ENCODE measurements at places on chromosomes 11 and 22. TPM values are rescaled to one million over a fixed set of nuclear protein-coding genes. Genes with fewer than 3 reads are reported as not detected.
A peak's percentile ranks its signal among the peaks of the same experiment; 100 is the strongest.

GRCh38 chr11:12717851-12718291 is 43.6 kb downstream of the TEAD1 start:
- peaks cover 15% of the 10 kb centered on the region for H3K4me1 ChIP-seq
- peaks cover 75% of the 10 kb centered on the region for H3K27me3 ChIP-seq
- H3K27ac ChIP-seq: peak overlapping the region; percentile 43
- H3K36me3 ChIP-seq: no peaks in the 10 kb centered on the region

DNA sequence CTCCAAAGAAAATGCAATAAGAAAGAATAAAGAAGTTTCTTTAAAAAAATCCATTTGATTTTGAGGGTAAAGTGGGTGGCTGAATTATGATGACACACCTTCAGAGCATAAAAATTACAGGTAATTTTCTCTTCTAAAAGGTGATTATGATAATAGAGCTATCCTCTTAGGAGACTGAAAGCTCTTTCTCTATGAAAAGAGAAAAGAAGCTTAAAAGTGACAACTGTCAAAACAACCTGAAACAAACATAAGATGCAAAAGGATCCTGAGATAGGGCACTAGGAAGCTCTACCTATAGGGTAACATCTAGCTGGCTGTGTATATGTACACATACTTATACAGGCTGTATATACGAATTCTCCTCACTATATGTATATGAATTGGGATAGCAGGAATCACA is 270.2 kb downstream of the GUCY1A2 start:
- no peaks in the 10 kb centered on the region for H3K4me1 ChIP-seq
- DNase-seq: no peak
- no peaks in the 10 kb centered on the region for H3K36me3 ChIP-seq
- no peak overlapping the region for H3K4me3 ChIP-seq

DNA sequence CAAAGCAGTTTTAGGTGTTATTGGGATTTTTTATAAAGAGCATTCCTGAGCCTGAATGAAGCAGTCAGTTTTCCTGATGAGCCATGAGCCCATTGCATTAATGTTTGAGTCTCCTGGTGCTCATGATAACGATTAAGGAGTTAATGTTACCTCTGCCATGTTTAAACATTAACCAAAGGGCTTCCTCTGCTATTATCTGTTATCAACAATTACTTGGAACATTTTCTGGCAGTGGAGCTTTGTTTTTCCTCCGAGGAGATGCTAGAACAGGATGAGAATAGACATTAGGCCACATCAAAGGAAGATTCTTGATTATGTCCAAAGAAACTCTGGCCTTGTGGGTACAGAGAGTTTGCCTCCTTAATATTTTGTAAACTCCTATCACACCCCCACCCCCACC is 49.9 kb downstream of the ZNRF3 start:
- no peak for DNase-seq
- no peaks in the 10 kb centered on the region for H3K36me3 ChIP-seq
- peaks cover 41% of the 10 kb centered on the region for H3K27me3 ChIP-seq
- H3K27ac ChIP-seq: no peak overlapping the region
- H3K4me3 ChIP-seq: no peak overlapping the region

DNA sequence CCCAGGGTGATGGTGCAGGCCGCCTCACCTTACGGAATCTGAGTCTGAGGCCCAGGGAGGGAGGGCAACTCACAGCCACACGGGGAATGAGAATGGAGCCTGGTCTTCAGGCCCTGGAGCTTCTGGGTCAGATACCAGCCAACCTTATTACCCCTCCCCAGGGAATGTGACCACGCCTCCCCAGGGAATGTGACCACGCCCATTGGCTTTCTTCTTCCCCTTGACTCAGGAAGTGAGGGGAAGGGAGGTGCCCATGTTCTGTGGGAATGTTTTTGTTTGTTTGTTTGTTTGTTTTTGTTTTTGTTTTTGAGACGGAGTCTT is 57.5 kb upstream of the RBFOX2 start:
- peaks cover 2% of the 10 kb centered on the region for H3K4me1 ChIP-seq
- no peak overlapping the region for H3K27ac ChIP-seq
- no peak overlapping the region for H3K4me3 ChIP-seq
- H3K27me3 ChIP-seq: no peaks in the 10 kb centered on the region
- no peak for DNase-seq

DNA sequence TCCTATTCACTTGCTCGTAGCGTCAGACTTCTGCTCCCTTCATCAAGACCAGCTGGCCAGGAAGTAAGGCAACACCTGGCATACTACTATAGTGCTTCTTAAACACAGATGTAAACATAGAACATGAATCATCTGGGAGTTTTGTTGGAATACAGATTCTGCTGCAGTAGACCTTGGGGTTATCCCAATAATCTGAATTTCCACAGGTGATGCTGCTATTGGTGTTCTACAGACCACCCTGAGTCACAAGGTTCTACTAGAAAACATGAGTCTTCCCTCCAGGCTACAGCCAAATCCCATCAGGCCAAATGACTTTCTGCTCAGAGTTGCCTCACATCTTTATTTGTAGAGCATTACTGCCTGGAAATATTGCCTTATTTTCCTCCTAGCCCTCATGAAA is 175.2 kb downstream of the NELL1 start:
- H3K27ac ChIP-seq: no peak overlapping the region
- H3K27me3 ChIP-seq: no peaks in the 10 kb centered on the region
- DNase-seq: no peak
- no peaks in the 10 kb centered on the region for H3K4me1 ChIP-seq
- H3K4me3 ChIP-seq: no peak overlapping the region
- no peaks in the 10 kb centered on the region for H3K36me3 ChIP-seq

DNA sequence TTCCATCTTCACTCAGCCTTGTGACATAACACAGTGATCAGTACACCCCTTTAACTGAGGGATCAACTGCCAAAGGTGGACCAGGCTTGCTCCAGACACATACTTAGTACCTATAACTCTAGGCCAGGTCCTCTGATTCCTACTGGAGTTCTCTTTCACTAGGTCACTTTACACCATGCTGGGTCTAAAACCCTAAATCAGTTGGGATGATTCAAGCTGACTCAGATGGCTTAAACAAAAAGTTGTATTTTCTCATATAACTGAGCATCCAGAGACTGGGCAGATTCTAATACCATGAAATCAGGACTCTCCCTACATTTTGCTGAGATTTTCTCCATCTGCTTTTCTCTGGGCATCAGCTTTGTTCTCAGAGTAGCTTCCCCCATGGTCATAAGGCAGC is 26.0 kb upstream of the FLI1 start:
- no peak overlapping the region for H3K27ac ChIP-seq
- H3K27me3 ChIP-seq: peaks cover 10% of the 10 kb centered on the region
- no peak overlapping the region for H3K4me3 ChIP-seq

- H3K4me3 ChIP-seq: no peak overlapping the region
- H3K27me3 ChIP-seq: peaks cover 2% of the 10 kb centered on the region
- H3K27ac ChIP-seq: no peak overlapping the region
- H3K4me1 ChIP-seq: peaks cover 2% of the 10 kb centered on the region
- DNase-seq: no peak
Measured at GRCh38 chr11:79486242-79486984, 45.6 kb upstream of the TENM4 start.

DNA sequence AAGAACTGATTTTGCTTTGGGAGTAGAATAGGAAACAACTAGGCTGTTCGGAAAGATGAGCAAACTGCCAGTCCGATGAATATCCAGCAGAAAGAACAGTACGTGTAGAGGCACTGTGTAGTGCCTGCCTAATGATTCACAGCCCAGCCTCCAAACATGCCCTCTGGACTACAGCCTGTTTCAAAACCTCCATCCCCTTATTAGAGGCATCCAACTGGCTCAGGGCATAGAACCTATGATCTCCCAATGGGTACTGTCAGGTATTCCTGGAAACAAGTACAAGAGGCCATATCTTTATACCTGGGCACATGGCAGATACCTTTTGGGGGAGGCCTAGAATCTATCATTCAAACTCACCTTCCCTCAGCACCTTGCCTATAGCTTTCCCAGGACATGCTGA is 4.9 kb downstream of the RRP8 start:
- no peak overlapping the region for H3K27ac ChIP-seq
- DNase-seq: no peak
- no peaks in the 10 kb centered on the region for H3K27me3 ChIP-seq

DNA sequence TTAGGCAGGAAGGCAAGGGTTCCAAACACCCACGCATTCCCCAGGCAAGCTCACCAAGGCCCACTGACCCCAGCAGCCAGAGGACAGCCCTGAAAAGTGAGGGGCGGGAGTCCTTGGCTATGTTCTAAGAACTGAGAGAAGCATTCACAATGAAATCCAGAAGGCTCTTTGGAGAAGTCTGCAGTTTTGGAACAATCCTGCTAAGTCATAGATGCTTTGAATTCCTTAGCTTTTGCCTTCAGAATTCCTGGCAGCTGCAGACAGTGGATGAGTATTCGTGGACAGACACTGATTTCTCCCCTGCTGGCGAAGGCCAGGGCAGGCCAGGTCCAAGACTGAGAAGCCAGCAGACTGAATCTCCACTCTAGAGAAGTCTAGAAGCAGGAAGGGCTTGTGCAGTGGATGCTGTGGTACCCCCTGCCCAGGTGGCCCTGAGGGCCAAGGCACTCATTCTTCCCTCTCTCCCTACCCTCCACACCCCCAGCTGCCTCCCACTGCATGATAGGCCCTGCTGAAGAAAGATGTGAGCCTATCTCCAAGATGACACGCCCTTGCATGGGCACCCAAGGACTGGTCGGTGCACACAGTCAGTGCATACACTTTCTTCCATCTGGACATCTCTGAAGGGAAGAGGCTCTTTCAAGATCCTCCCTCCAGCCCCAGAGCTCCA is 133.2 kb upstream of the TEAD1 start:
- H3K4me1 ChIP-seq: no peaks in the 10 kb centered on the region
- DNase-seq: no peak
- H3K27ac ChIP-seq: no peak overlapping the region
- no peaks in the 10 kb centered on the region for H3K36me3 ChIP-seq

NEFH gene
- 1.8 TPM for total RNA-seq

DNA sequence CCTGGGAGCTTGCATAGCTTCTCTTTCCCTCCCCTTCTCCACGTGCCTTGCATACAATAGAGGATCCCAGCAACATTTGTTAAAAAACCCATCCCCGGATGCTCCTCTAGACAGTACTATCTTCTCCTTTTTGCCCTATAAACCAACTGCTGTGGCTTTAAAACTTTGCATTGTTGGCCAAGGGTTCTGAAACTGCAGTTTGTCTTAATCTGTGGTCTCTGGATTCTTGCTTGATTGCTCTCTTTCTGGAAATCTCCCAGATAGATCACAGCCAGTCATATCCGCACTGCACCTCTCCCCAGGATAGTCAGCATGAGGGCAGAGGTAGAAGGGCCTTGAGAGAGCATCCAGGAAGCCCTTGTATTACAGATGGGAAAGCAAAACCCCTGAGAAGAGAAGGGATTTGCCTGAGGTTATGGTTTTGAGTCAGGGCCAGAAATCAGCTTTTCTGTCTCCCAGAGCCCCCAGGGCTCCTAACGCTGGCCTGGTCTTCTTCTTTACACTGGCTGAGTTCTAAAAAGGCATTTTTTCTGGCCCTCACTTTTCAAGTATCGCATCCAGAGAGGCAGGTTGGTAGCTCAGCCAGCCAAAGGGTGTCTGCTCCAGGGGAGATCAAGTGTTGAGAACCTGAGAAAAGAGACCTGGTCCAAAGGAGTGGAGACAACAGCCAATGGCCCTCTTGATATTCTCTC is 70.6 kb downstream of the ADM start:
- H3K36me3 ChIP-seq: no peaks in the 10 kb centered on the region
- no peak for DNase-seq
- H3K27me3 ChIP-seq: peaks cover 11% of the 10 kb centered on the region
- no peak overlapping the region for H3K27ac ChIP-seq
- no peak overlapping the region for H3K4me3 ChIP-seq
- no peaks in the 10 kb centered on the region for H3K4me1 ChIP-seq

KRTAP5-4 gene
- total RNA-seq: not detected

ANKK1 gene
- 2.4 TPM for total RNA-seq

SHISAL1 gene
- not detected for total RNA-seq

RTN4R gene
- 5.7 TPM for total RNA-seq

DNA sequence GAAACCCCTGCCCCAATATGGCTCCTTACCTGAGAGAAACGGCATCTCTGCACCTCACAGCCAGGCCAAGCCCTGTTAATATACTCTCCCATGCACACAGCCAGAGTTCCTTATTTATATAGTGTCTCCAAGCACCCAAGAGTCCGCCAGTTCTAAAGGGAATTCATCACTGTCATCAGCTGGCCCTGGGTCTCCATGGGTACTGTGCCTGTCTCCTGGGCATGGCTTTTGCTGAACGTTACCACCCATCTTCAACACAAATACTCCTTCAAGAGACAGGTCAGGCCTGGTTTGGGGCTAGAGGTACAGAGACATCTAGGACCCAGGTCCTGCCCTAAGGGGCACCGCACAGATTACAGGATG is 1.6 kb upstream of the ATG16L2 start:
- DNase-seq: no peak
- H3K4me3 ChIP-seq: peak overlapping the region; percentile 99
- no peaks in the 10 kb centered on the region for H3K27me3 ChIP-seq

TRIM48 gene
- total RNA-seq: not detected

KRTAP5-8 gene
- total RNA-seq: not detected

- DNase-seq: no peak
- H3K36me3 ChIP-seq: peaks cover 32% of the 10 kb centered on the region
- H3K27me3 ChIP-seq: no peaks in the 10 kb centered on the region
- H3K4me1 ChIP-seq: peaks cover 23% of the 10 kb centered on the region
- H3K27ac ChIP-seq: no peak overlapping the region
- H3K4me3 ChIP-seq: no peak overlapping the region
Measured at GRCh38 chr11:130300567-130300966, 14.2 kb downstream of the ZBTB44 start.

PRR33 gene
- total RNA-seq: not detected

GRCh38 chr11:1653541-1654387 is 24.2 kb downstream of the KRTAP5-5 start:
- peaks cover 10% of the 10 kb centered on the region for H3K27me3 ChIP-seq
- no peak overlapping the region for H3K4me3 ChIP-seq
- no peaks in the 10 kb centered on the region for H3K4me1 ChIP-seq
- DNase-seq: no peak

DNA sequence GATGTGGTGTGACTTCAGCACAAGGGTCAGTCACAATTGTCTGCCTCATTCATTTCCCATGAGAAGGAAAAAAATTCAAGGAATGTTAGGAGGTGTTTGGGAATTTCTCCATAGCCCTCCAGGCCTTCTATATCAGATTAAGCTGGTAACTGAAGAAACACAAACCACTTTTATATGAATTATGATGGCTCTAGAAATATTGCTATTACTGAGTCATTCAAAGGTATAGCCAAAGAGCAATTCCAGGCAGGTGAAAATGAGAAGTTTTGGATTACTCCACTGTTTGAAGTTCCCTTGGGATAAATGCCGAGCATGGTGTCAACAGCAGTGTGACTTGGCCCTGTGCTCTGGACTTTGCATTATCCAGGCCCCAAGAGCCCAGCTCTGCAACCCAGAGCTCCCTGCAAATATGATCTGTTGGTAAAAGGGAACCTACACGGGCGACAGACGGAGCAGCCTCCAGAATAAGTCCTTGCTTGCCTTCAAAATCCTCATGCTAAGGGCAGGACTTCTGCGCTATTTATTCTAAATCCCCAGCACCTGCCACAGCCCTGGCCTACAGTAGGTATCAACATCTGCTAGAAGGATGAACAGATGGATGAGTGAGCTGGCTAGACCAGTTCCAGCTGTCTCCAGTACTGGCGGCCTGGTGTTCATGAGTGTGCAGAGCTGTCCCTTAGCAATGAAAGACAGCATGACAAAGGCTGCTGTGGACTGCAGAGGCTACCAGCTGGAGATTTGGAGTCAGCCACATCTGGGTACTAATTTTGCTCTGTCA is 67.5 kb upstream of the ZBED5 start:
- DNase-seq: no peak
- H3K27ac ChIP-seq: no peak overlapping the region
- H3K4me3 ChIP-seq: no peak overlapping the region
- H3K4me1 ChIP-seq: peaks cover 8% of the 10 kb centered on the region
- peaks cover 26% of the 10 kb centered on the region for H3K27me3 ChIP-seq

ACRV1 gene
- total RNA-seq: not detected

C1QTNF6 gene
- 15.2 TPM for total RNA-seq

- no peaks in the 10 kb centered on the region for H3K36me3 ChIP-seq
- no peaks in the 10 kb centered on the region for H3K4me1 ChIP-seq
- no peak overlapping the region for H3K27ac ChIP-seq
- no peak overlapping the region for H3K4me3 ChIP-seq
Measured at GRCh38 chr11:110069158-110069737, 23.9 kb upstream of the ZC3H12C start.

All from activated naive CD8-positive, alpha-beta T cell treated with anti-CD3 and anti-CD28 coated beads, Interleukin-2, amount 10 ng/mL, durations not matched to agents 7 days and 5 days (primary cell).